ENCODE measurements at places on chromosomes 4 and X. TPM values are rescaled to one million over a fixed set of nuclear protein-coding genes. Genes with fewer than 3 reads are reported as not detected.

- H3K27me3 ChIP-seq: no peaks in the 10 kb centered on the region
- DNase-seq: peak; percentile 35
- peak overlapping the region; percentile 6 for H3K4me3 ChIP-seq
Observed at GRCh38 chr4:142567620-142568451, 278.3 kb downstream of the INPP4B start.

GRCh38 chrX:120797188-120797851, 78.3 kb downstream of the CT47B1 start:
- no peak overlapping the region for H3K27ac ChIP-seq
- no peak for DNase-seq
- no peak overlapping the region for H3K4me3 ChIP-seq
- H3K4me1 ChIP-seq: no peaks in the 10 kb centered on the region
- H3K36me3 ChIP-seq: no peaks in the 10 kb centered on the region

CYP2U1 gene
- 6.7 TPM for total RNA-seq

GRCh38 chrX:7485061-7485460, 337.1 kb upstream of the PUDP start:
- H3K27me3 ChIP-seq: no peaks in the 10 kb centered on the region
- DNase-seq: no peak
- no peaks in the 10 kb centered on the region for H3K36me3 ChIP-seq
- H3K27ac ChIP-seq: no peak overlapping the region

- H3K4me3 ChIP-seq: no peak overlapping the region
- DNase-seq: no peak
- H3K27ac ChIP-seq: no peak overlapping the region
Observed at GRCh38 chr4:146842876-146843275, 102.8 kb downstream of the TTC29 start.

H2AZ1 gene
- 81.4 TPM for total RNA-seq

DNA sequence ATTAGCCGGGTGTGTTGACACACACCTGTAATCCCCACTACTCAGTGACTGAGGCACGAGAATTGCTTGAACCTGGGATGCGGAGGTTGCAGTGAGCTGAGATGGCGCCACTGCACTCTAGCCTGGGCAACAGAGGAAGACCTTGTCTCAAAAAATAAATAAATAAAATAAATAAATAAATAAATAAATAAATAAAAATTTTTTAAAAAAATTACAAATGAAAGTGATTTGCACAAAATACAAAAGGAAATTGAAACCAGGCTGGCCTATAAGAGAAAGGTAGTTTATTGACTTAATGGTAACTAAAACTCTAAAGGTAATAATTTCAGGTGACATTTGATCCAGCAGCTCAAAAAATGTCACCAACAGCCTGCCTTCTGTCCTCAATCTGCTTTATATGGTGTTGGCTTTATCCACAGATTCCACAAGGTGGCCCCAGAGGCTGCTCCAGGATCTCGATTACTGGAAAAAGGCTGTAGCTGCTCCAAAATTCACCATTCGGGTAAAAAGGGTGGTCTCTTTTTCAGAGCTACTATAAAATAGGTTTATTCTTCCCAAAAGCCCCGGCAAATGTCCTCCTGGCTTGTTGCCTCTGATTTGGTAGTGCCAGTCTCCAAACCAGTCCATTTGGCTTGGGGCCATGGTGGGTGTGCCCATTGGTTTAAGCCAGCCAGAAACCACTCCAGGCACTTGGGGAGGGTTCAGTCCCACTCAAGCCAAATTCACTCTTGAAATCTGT, 61.4 kb upstream of the TRIM2 start:
- peak; percentile 93 for DNase-seq
- no peak overlapping the region for H3K4me3 ChIP-seq
- no peaks in the 10 kb centered on the region for H3K36me3 ChIP-seq
- peaks cover 4% of the 10 kb centered on the region for H3K27me3 ChIP-seq
- peaks cover 32% of the 10 kb centered on the region for H3K4me1 ChIP-seq

DNA sequence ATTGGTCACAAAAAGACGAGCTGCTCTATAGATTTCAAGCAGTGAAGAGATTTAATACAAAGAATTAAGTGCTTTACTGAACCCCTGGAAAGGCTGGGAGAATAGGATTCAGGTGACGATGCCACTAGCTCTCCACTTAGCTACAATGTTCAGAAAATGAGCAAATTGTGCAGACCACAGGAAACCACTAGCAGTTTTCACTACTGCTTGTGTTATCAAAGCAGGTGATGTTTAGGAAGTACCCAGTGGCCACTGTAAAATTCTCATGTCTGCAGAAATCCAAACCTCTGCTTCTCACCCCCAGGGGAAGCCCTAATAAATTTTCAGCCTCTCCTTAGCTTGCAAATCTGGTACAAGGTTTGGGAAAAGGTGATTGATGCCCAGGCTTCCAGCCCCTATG, 165.1 kb downstream of the IL1RAPL1 start:
- H3K36me3 ChIP-seq: no peaks in the 10 kb centered on the region
- H3K27ac ChIP-seq: no peak overlapping the region
- no peak overlapping the region for H3K4me3 ChIP-seq
- no peaks in the 10 kb centered on the region for H3K4me1 ChIP-seq
- DNase-seq: no peak

DNA sequence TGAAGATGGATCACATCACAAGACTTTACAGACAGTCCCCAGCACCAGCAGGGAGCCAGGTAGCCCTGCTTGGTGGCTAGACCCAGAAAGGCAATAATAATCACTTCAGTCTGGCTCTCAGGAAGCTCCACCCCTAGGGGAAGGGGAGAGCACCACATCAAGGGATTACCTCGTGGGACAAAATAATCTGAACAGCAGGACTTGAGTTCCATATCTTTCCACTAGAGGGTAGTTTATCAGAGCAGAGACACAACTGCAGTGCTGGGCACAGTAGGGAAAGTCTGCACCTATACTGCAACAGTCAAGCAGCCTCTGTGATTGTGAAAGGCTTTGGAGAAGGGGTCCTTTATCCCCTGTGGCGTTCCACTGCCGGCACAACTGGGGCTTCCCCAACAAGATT, 547.0 kb upstream of the POU3F4 start:
- H3K4me1 ChIP-seq: no peaks in the 10 kb centered on the region
- H3K4me3 ChIP-seq: no peak overlapping the region
- no peak for DNase-seq
- H3K27ac ChIP-seq: no peak overlapping the region
- no peaks in the 10 kb centered on the region for H3K36me3 ChIP-seq

RAB40A gene
- 0.73 TPM for total RNA-seq

GPRASP1 gene
- total RNA-seq: 10.3 TPM

DNA sequence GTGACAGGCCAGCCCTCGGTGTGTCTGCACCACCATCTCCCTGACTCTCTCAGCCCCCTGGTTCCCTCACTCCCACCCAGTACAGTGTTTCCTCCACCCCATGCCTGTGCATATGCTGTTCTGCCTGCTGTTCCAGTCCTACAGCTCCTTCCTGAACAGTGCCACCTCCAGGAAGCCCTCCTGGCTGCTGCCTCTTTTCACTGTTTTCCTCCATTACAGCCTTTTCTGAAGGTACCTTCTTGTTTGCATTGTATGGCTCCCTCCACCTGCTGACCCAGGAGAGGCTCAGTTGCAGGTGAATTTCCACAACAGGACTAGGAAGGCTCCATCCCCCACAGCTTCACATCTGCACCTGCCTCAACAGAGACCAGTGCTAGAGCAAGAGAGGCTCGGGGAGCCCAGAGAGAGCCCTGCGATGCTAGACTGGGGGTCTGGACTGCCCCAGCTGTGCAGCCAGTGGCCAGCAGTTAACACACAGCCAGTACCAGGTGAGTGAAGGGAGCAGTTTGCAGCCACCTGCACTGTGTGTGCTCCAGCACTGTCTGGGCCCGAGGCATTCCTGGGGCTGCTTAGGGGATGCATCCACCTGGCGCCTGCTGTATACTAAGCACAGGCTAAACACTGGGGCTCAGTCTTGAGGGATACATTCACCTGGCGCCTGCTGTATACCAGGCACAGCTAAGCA, 92.0 kb downstream of the ADRA2C start:
- no peak for DNase-seq
- peaks cover 28% of the 10 kb centered on the region for H3K27me3 ChIP-seq
- H3K4me1 ChIP-seq: no peaks in the 10 kb centered on the region
- no peak overlapping the region for H3K4me3 ChIP-seq

DNA sequence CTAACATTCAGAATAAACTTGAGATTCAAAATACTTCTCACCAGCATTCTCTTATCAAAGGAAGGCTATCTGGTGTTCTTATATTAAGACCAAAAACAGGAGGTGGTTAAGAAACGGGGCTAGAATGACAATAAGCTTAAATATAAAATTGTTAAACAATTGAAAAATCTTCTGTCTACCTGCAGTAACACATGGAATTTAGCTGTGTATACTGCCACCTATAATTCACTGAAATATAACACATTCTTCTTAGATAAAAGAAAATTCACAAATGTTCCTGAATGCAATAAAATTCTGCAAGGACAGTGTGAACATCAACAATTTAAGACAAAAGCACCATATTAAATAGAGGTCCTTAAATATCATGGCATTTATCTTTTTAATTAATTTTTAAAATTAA, 11.5 kb upstream of the PCDH10 start:
- H3K36me3 ChIP-seq: no peaks in the 10 kb centered on the region
- DNase-seq: no peak
- H3K4me3 ChIP-seq: no peak overlapping the region
- no peaks in the 10 kb centered on the region for H3K27me3 ChIP-seq
- H3K4me1 ChIP-seq: no peaks in the 10 kb centered on the region

TRAPPC11 gene
- total RNA-seq: 173 TPM

ELK1 gene
- total RNA-seq: 6.8 TPM

VSIG4 gene
- total RNA-seq: 21.3 TPM

MAGEB2 gene
- not detected for total RNA-seq

DNA sequence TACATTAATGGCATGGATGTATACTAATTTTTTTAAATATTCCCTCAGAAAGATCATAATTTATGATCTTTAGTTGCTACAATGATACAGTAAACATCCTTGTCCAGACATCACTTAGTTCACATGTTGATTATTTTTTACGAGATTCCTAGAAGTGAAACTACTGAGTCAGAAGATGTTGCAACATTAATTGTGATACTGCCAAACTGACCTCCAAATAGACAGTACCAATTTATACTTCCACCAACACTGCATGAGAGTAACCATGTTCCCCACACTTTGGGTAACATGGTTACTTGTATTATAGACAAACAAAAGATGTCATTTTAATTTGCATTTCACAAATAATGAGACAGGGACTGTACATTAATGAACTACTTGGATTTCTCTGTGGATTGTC, 19.6 kb downstream of the RCHY1 start:
- H3K36me3 ChIP-seq: peaks cover 8% of the 10 kb centered on the region
- no peak overlapping the region for H3K27ac ChIP-seq
- H3K4me1 ChIP-seq: no peaks in the 10 kb centered on the region
- no peak overlapping the region for H3K4me3 ChIP-seq
- DNase-seq: peak; percentile 6
- no peaks in the 10 kb centered on the region for H3K27me3 ChIP-seq

DDX60 gene
- total RNA-seq: 2.3 TPM

HPGD gene
- total RNA-seq: 53.6 TPM

- peaks cover 5% of the 10 kb centered on the region for H3K4me1 ChIP-seq
- H3K36me3 ChIP-seq: no peaks in the 10 kb centered on the region
- H3K27ac ChIP-seq: no peak overlapping the region
- H3K4me3 ChIP-seq: no peak overlapping the region
- H3K27me3 ChIP-seq: no peaks in the 10 kb centered on the region
Observed at GRCh38 chr4:3355266-3355748, 62.5 kb downstream of the RGS12 start.

RAB41 gene
- not detected for total RNA-seq

XG gene
- total RNA-seq: not detected

GRCh38 chr4:58064653-58065052, 954.5 kb upstream of the IGFBP7 start:
- H3K4me1 ChIP-seq: no peaks in the 10 kb centered on the region
- no peaks in the 10 kb centered on the region for H3K27me3 ChIP-seq
- DNase-seq: no peak
- H3K4me3 ChIP-seq: no peak overlapping the region
- H3K36me3 ChIP-seq: no peaks in the 10 kb centered on the region

GRCh38 chr4:55868581-55869090, 15.2 kb downstream of the EXOC1 start:
- no peak for DNase-seq
- H3K27ac ChIP-seq: no peak overlapping the region
- H3K27me3 ChIP-seq: no peaks in the 10 kb centered on the region
- peaks cover 75% of the 10 kb centered on the region for H3K36me3 ChIP-seq
- H3K4me3 ChIP-seq: no peak overlapping the region

DNA sequence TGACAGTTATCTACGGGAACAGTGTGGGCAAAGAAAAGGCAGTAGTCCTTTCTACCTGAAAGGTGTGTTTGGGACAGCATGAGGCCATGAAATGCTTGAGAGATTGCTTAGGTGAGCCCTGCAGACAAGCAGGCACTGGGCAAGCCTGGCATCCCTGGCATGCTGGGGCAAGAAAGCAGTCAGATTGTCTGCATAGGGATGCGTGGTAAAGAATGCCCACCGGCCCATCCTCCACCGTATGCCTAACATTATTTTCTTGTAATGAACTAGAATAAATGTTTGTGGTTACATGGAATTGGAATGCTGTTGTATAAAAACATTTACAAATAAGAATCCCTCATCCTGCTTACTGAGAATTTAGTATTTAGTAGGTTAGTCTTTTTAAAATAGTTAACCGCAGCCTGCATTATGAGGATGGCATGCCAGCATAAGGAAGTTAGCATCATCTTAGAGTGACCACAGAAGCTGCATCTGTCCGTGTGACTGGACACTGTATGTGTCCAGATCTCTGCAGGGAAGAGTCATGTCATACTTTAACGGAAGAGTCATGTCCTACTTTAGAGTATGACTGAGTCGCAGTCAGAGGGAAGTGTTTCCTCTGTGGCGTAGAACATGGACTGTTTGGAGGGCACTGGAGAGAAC, 18.9 kb downstream of the ZBTB49 start:
- peaks cover 54% of the 10 kb centered on the region for H3K36me3 ChIP-seq
- H3K27me3 ChIP-seq: no peaks in the 10 kb centered on the region
- no peak overlapping the region for H3K27ac ChIP-seq
- no peak overlapping the region for H3K4me3 ChIP-seq

DNA sequence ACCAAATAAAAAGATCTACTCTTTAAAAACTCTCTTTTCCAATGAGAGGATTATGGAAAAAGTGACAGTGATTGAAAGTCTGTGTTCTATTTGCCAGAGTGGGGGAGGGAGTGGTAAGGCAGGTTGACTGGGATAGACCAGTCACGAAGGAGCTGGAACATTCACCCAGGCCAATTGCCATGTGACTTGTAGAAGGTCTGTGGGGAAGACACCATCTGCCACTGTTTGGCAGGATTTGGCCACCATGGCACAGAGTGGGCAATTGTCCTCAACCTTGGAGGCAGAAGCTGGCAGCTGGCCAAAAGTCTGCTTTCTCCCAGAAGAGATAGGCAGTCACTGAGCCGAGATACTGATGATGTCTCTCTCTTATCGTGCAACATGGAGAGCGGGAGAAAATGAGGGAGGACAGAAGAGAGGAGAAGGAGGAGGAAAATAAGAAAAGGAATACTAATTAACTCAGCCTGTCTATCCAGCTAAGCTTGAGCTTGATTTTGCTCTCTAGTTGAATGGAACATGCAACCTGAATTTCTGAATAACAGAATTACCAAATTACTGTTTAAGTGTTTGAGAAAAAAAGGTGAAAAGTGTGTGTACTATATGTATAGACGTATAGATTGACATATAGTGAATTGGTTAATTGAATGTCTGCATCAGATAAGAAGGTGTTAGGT, 267.1 kb downstream of the ARHGAP24 start:
- peaks cover 53% of the 10 kb centered on the region for H3K4me1 ChIP-seq
- H3K27me3 ChIP-seq: no peaks in the 10 kb centered on the region
- H3K27ac ChIP-seq: peak overlapping the region; percentile 10
- H3K36me3 ChIP-seq: no peaks in the 10 kb centered on the region

Data from stomach (tissue), 19 donors.